ENCODE measurements at places on chromosomes 3 and 15.

- H3K4me1 ChIP-seq: no peaks in the 10 kb centered on the region
- no peak for DNase-seq
- H3K27me3 ChIP-seq: no peaks in the 10 kb centered on the region
- H3K4me3 ChIP-seq: no peak overlapping the region
Measured at GRCh38 chr15:49848282-49848724, 227.5 kb downstream of the DTWD1 start.

- H3K4me1 ChIP-seq: no peaks in the 10 kb centered on the region
- DNase-seq: no peak
- no peaks in the 10 kb centered on the region for H3K27me3 ChIP-seq
Measured at GRCh38 chr15:79459666-79460065, 27.5 kb downstream of the MINAR1 start.

DNA sequence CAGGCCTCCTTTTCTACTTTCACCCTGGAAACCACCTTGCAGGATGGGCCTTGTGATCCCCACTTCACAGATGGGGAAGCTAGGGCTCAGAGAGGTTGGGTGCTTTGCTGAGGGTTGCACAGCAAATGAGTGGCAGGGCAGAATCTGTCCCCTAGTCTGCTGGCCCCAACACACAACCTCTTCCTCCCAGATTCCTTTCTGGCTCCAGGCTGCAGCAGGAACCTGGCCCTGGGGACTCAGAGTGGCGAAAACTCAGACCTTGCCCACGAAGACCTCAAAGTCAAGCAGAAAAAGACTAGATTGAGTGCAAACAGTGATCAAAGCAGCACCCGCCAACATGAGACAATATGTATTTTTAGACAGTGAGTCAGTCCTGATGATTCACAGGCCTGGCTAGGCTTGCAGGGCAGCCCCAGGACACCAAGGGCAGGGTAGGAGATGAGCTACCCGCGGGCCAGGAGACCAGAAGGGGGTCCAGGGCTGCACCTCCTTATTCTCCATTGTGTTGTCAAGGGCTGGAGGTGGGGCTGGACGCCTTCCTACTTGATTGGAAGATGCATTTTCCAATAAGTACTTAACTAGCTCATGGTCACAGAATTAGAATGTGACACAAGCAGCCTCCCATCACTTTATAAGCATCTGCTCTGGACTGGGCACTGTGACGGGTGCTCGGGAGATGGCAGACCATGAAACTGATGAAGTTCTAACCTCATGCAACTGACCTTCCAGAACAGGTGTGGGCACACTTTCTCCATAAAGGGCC is 23.9 kb downstream of the GOLGA6L2 start:
- no peak for DNase-seq
- no peaks in the 10 kb centered on the region for H3K36me3 ChIP-seq
- H3K4me3 ChIP-seq: no peak overlapping the region
- no peaks in the 10 kb centered on the region for H3K27me3 ChIP-seq
- H3K4me1 ChIP-seq: no peaks in the 10 kb centered on the region

- DNase-seq: no peak
- H3K36me3 ChIP-seq: no peaks in the 10 kb centered on the region
- H3K4me1 ChIP-seq: no peaks in the 10 kb centered on the region
- no peaks in the 10 kb centered on the region for H3K27me3 ChIP-seq
Measured at GRCh38 chr3:88189361-88189810, 39.6 kb downstream of the C3orf38 start.

- no peaks in the 10 kb centered on the region for H3K36me3 ChIP-seq
- H3K4me1 ChIP-seq: no peaks in the 10 kb centered on the region
- DNase-seq: no peak
- peaks cover 55% of the 10 kb centered on the region for H3K27me3 ChIP-seq
- H3K27ac ChIP-seq: no peak overlapping the region
Measured at GRCh38 chr15:83657549-83657948, 3.6 kb downstream of the ADAMTSL3 start.

Data from common myeloid progenitor, CD34-positive (primary cell).